ENCODE measurements at places on chromosomes 7 and 10. TPM values are rescaled to one million over a fixed set of nuclear protein-coding genes. Genes with fewer than 3 reads are reported as not detected.

NAT16 gene
- total RNA-seq, result not detected

CXCL12 gene
- total RNA-seq, result under 0.01 TPM

STK31 gene
- total RNA-seq, result 0.26 TPM

PPP1R9A gene
- total RNA-seq, result 1.0 TPM

DDX21 gene
- total RNA-seq, result 193 TPM

IFRD1 gene
- total RNA-seq, result 145 TPM

ABLIM1 gene
- 152 TPM for total RNA-seq

CCDC172 gene
- total RNA-seq, result not detected

GJC3 gene
- not detected for total RNA-seq

ASB15 gene
- not detected for total RNA-seq

All from bronchial epithelial cell (primary cell).